IMR-90 (cell line): ENCODE measurements at places on chromosomes 4 and X. TPM values are rescaled to one million over a fixed set of nuclear protein-coding genes. Genes with fewer than 3 reads are reported as not detected.

- H3K36me3 ChIP-seq, result no peaks in the 10 kb centered on the region
- H3K27me3 ChIP-seq, result no peaks in the 10 kb centered on the region
- H3K27ac ChIP-seq, result no peak overlapping the region
- no peak overlapping the region for H3K4me3 ChIP-seq
These were observed 9.9 kb upstream of the PI4K2B start for GRCh38 chr4:25223802-25224375.

- H3K4me1 ChIP-seq, result no peaks in the 10 kb centered on the region
- H3K36me3 ChIP-seq, result no peaks in the 10 kb centered on the region
- DNase-seq, result no peak
- H3K4me3 ChIP-seq, result no peak overlapping the region
These were observed 529.2 kb downstream of the FAT4 start for GRCh38 chr4:125843947-125844346.

- H3K4me3 ChIP-seq, result no peak overlapping the region
- H3K4me1 ChIP-seq, result no peaks in the 10 kb centered on the region
- H3K27me3 ChIP-seq, result no peaks in the 10 kb centered on the region
- no peak overlapping the region for H3K27ac ChIP-seq
- no peaks in the 10 kb centered on the region for H3K36me3 ChIP-seq
These were observed 142.0 kb downstream of the COL25A1 start for GRCh38 chr4:109160494-109160893.

DNA sequence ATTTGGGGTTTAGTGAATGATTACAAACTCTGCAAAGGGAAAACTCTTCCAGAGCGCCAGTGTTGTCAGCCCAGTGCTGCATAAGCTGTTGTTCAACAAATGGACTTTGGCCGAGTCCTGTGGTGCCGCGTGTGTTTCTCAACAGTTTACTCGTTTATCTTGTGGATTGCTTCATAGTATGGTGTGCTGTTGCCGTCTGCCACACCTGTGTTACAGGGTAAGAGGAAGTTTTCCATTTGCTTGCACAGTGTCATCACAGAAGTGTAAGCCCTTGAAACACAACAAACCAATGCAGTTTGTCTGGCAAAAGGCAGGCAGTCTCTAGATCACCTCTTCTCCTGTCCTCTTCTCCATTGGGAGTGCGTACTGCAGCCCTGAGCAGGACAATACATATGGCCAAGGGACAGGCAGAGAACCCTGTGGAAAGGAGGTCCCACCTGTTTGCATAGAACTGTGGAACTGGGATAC, 66.3 kb downstream of the DCUN1D4 start:
- no peak for DNase-seq
- H3K27ac ChIP-seq, result no peak overlapping the region
- H3K4me1 ChIP-seq, result peaks cover 2% of the 10 kb centered on the region; the same call in 1 of the 2 replicates
- H3K36me3 ChIP-seq, result peaks cover 30% of the 10 kb centered on the region

Gene DIAPH2
- total RNA-seq, result 19.9 and 27.5 TPM in 2 replicates

Gene TACC3
- total RNA-seq, result 15.0 and 15.1 TPM in 2 replicates

Gene LRIT3
- not detected in 2 replicates for total RNA-seq

Gene ARSJ
- 126 and 143 TPM in 2 replicates for total RNA-seq

Gene ITIH6
- total RNA-seq, result not detected in 2 replicates

Gene GABRQ
- total RNA-seq, result under 0.01 TPM in 1 of 2 replicates, not detected in the other

Gene PRICKLE3
- total RNA-seq, result 3.1 and 3.4 TPM in 2 replicates
